ENCODE measurements at places on chromosomes 4 and X.

- no peak for DNase-seq
Measured at GRCh38 chr4:118983831-118984230, 95.2 kb downstream of the SYNPO2 start.

DNA sequence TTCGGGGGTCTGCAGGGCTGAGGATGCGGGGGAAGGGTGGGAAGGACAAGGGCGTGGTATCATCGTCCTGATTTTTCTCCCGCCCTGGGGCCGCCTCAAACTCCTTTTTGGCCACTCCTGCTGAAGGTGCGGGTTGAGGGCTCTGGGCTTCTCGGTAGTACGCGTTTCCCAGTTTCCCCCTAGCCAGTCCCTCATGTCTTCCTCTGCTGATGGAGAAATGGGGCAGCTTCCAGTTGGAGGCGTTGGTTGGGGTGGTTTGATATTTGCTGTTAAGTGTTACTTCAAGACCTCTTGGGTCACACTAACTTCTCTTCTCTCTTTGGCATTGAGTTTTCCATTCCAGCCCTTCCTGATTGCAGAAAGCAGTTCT lies 482 bp downstream of the GSTCD start:
- DNase-seq = no peak

DNA sequence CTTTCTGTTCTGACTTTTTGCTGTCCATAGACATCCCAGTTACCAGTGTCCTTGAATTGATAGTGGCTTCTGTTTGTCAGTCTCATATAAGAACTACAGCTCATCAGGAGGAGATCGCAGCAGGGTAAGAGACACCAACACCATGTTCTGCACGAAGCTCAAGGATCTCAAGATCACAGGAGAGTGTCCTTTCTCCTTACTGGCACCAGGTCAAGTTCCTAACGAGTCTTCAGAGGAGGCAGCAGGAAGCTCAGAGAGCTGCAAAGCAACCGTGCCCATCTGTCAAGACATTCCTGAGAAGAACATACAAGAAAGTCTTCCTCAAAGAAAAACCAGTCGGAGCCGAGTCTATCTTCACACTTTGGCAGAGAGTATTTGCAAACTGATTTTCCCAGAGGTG lies 30.1 kb downstream of the GUCY1A1 start:
- DNase-seq = no peak

GRCh38 chr4:7546809-7547367 lies 112.2 kb upstream of the PSAPL1 start:
- no peak for DNase-seq

DNA sequence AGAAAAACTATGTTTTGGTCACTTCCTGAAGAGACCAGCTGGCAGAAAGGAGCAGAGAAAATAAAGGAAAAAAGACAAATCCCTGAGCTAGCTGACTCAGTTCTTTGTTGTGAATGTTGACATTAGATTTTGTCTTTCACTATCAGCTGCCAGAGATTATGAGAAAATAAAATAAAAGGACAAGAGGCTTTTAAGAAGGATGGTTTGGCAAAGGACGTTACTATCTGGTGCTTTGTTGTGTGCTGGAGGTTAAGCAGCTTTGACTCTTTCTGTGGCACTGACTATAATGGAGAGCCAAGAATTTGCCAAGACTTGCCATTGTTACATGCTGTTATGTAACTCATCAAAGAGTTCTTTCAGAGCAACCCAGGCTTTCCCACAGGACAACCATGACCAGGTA lies 12.1 kb downstream of the ASB5 start:
- DNase-seq = no peak

DNA sequence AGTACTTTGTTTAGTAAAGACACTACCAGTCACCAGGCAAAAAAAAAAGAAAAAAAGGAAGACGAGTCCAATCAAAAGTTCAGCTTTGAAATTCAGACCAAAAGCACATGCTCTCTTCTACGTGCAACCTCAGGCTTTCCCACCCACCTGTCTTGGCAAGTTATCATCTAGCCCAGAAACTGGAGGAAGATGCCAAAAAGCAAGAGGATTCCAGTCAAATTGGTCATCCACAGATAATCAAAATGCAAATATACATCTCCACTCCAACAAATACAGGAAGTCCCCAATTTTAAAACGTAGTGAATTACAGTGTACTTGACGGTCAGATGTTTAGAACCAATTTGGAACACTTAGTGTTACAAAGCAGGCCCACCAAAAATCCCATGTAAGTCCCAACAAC lies 96.5 kb downstream of the PALLD start:
- DNase-seq = no peak

DNA sequence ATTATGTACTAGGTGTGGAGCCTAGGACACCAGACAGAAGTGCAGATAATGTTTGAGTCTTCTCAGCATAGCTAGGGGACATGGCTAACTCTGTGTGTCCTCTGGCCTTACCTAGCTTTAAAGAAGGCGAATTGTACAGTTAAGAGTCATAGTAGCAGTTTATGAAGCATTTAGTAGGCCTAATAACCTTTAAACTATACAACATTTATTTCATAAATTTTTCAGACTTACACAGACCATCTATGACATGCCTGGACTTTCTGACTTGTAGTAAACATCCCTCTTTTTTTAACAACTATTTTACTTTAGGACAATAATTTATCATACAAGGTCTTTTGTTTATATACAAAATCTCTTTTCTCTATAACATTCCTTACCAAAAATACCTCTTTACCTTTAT lies 37.4 kb downstream of the ETNPPL start:
- no peak for DNase-seq

DNA sequence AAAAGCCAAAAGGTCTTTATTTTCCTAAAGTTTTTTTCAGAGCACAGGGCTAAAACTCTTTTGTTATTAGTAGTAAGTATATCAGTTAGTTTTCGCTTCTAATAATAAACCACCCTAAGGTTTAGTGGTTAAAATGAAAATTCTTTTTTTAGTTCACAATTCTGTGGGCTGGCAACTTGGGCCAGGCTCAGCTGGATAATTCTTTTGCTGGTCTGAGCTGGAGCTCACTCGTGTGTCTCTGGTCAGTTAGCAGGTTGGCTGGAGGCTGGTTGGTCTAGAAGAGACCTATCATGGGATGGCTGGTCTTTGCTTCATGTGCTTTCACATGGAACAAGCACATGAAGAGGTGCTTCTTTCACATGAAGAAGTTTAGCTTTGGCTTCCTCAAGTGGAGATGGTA lies 227.1 kb upstream of the LCORL start:
- DNase-seq = no peak

DNA sequence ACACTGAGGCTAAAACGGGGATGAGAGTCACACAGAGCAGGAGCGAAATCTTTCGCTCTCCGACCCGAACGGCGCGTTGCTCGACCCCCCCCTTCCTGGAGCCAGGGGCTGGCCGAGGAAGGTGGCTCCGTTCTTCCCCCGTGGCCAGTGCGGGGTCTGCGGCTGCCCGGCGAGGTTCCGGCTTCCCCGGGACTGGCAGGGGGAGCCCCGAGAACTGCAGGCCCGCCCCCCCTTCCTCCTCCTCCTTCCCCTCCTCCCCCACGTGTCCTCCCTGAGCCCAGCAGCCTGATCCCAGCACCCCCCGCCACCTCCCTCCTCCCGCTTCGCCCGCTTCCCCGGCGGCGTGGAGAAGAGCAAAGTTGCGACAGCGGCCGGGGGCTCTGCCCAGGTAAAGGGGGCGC lies 2.4 kb upstream of the BCORL1 start:
- peak; percentile 41 for DNase-seq

DNA sequence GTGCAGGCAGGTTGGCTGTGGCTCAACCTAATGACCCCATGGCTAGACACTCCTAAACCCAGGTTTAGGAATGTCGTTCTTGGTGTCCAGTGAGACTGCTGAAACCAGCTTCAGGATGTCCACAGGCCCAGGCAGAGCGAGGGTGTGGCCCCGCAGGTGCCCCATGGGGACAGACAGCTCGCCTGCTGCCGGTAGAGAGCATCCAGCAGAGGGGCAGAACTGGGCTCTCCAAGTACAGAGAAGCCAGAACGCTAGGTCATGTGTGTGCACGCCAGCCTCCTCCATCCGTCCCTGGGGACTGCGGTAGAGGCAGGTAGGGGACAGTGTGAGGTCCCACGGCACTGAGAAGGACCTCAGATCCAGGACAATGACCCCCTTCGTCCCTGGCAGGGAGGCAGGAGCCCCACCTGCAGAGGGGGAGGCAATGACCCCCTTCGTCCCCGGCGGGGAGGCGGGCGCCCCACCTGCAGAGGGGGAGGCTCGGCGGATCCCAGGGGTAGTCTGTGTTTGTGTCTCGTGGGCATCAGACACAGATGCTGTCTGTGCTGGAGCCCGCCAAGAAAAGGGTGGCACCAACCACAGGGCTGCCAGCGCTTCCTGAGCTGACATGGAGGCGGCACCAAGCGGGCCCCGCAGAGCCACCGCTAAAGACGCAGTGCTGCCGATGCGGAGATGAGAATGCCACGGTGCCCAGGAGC lies 118.4 kb downstream of the FAM53A start:
- no peak for DNase-seq

DNA sequence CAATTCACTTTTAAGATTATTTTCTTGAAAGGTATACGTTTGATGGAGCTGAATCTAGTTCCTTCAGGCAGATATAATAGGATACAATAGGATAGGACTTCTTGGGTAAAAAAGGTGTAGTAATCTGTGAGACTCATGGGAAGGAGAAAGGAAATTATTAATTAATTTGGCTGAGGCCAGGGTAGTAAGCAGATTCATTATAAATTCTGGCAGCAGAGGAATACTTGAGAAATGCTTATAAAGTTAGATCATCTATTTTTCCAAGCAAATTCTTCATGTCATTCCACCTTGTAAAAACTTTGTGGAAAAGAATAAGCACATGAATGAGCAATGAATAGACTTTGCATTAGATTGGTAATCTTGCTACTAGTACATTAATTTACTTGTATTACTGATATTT lies 46.9 kb downstream of the GYPE start:
- no peak for DNase-seq

DNA sequence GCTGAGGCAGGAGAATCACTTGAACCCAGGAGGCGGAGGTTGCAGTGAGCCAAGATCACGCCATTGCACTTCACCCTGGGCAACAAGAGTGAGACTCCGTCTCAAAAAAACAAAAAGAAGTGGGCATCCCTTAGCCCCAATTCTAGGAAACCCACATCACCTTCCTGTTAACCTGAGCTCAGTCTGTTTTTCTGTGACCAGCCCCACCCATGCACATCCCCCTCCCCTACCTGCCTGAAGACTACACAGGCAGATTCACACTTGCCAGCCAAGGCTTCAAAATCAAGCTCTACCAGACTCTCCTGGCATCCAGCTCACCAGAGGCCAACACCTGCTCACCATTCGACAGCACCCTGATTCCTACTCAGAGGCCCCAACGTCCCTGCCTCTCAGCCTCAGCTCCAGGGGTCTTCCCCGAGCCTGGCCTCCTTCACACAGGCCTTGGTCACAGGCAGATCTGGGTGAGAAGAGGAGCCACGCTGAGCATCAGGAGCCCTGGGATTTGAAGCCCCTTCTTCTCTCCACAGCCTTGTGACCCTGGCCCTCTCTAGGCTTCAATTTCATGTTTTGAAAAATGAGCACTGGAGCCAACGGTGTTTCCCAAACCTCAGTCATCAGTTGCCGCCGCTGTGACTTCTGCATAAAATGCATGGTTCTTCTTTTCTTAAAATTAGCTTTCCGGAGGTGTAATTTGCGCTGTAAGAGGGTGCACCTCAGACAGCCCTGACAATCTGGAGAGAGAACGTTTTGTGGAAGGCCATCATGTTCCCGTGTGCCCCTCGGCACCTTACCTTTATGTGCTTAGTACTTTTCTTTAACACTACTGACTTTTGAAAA lies 47.3 kb downstream of the JAKMIP1 start:
- DNase-seq = no peak

GRCh38 chrX:35622040-35622439 lies 176.1 kb upstream of the MAGEB16 start:
- DNase-seq = no peak

DNA sequence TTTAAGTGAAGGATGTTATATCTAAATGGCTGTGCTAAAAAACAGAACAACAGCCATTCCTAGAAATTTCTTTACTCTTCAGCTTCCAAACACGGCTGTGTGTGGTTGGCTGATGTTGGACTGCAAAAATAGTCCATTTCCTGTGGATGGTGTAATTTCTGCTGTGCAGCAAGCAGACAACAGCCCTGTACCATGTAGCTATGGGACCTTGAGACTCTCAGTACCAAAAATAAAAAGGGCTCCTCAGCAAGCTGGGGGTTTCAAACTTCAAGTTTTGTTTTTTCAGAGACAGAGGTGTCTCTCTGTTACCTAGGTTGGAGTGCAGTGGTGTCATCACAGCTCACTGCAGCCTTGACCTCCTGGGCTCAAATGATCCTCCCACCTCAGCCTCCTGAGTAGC lies 18.1 kb downstream of the CD40LG start:
- no peak for DNase-seq

DNA sequence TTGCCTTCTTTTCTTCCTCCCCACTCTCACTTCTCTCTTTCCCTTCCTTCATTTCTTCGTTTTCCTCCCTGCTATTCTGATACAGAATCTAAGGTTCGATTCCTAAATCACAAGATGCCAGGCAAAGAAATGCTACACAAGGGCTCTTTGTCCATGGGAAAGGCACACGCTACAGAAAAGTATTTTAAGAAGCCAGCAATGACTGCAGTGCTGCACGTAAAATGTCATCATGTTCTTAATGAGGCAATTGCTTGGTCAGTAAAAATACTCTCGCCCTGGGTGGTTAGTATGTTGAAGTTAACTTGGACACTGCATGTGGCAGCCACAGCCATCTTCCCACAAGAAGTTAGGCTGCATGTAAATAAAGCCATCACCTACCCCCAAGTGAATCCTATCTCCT lies 178.4 kb downstream of the DHX15 start:
- DNase-seq = no peak

DNA sequence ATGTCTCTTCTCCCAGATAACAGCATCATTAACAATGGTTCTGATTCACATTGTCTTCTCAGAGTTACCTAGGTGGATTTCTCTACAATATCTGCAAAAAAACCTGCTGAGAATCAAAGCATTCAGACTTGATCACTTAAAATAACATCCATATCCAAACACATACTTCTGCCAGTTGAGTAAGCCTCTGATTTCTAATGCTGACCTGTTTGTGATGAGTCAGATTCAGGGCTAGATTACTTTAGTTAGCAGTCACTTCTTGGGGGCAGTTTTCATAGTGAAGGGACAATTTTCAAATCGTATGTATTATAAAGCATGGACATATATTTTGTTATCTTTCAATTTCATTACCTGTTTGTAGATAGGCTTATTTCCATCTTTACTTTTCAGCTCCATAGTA lies 35.5 kb downstream of the CCNI start:
- DNase-seq = no peak

DNA sequence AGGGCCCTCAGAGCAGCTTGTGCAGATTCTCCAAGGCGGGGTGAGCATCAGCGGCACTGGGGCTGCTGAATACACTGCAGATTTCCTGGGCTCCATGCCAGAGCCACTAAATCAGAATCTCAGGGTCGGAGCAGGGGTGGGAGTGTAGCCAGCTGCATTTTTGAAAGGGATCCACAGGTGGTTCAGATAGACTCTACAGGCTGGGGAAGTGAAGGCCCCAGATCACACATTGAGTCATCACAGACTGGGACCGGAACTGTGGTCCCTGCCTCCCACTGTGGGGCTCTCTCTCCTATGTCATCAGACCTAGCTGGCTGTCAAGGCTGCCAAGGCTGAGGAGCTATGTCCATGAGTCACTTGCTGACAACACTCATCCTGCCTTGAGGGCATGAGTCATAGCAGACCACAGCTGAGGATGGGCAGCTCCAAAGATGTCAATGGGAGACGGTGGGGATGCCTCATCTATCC lies 162.3 kb upstream of the MAMLD1 start:
- peak; percentile 29 for DNase-seq

Measured in activated naive CD8-positive, alpha-beta T cell treated with anti-CD3 and anti-CD28 coated beads, Interleukin-2, amount 10 ng/mL, durations not matched to agents 7 days and 5 days (primary cell).